ENCODE measurements at places on chromosomes 5 and 9.

- no peak for DNase-seq
Observed at GRCh38 chr5:53373451-53374158, 106.8 kb upstream of the FST start.

DNA sequence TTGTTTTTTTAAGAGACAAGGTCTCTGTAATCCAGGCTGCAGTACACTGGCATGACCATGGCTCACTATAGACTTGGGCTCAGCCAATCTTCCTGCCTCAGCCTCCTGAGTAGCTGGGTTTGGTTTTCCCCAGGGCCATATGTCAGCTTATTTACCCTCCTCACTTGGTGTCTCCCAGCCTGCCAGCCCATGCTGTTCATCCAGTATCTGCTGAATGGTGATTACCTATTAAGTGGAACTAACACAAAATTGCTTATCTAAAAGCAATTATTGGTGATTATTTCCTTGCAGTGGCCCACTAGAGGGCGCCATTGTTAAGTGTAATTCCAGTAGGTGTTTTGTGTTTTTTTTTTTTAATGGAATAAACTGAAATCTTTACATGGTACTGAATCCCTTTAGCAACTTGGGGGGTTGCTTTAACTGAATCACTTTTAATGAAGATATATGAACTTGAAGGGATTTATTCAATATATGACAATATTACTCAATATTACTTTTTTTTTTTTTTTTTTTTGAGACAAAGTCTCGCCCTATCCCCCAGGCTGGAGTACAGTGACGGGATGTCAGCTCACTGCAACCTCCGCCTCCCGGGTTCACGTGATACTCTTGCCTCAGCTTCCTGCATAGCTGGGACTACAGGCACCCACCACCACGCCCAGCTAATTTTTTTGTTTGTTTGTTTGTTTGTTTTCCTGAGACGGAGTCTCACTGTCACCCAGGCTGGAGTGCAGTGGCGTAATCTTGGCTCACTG, 13.8 kb downstream of the EXOSC2 start:
- no peak for DNase-seq

DNA sequence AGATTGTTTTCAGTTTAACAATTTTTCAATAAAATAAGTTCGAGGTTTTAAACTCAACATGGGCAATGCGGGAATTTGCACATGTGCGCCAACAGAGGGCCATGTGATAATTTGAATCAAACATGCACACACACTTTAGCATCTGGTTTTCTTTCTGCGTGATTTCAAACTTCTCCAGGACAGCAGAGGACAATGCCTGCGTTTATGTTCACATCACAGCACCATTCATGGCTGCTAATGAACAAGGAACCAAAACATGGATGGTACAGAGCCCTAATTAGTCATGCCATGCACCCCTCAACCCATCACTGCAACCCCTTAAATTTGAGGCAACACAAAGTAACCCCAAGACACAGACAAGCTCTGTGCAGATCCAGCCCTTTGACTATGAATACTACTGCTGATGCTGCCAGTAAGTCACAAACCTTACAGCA, 2.8 kb downstream of the SHC3 start:
- DNase-seq: no peak

- DNase-seq: no peak
Observed at GRCh38 chr9:110049699-110050450, 158.1 kb downstream of the C9orf152 start.

DNA sequence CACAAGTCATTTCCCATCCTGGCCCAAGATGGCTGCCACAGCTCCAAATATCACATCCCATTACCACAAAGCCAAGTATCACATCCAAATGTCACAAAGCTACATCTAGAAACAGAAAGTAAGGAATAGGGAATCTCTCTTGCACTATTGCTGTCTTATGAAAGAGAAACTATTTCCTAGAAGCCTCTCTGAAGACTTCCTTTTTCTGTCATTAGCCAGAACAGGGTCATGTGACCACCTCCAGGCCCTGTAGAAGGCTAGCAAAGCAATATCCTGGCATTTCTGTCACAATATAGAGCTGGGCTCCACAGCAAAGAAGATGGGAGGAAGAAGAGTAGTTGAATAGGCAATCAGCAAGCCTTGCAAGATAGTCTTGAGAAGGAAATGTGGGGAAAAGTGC, 99.2 kb downstream of the SH3TC2 start:
- no peak for DNase-seq

DNA sequence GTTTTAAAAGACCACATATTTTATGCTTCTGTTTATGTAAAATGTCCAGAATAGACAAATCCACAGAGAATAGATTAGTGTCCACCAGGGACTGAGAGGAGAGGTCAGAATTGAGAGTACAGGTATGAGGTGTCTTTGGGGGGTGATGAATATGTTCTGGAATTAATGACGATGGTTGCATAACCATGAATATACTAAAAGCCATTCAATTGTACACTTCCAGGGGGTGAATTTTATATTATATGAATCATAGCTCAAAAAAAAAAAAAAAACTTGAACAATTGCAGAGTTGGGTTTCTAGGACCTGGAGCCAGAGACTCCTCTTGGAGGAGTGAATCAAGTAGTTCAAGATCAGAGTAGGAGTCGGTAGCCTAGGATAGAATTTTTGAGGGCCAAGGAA, 57.8 kb upstream of the RUSC2 start:
- DNase-seq: no peak

DNA sequence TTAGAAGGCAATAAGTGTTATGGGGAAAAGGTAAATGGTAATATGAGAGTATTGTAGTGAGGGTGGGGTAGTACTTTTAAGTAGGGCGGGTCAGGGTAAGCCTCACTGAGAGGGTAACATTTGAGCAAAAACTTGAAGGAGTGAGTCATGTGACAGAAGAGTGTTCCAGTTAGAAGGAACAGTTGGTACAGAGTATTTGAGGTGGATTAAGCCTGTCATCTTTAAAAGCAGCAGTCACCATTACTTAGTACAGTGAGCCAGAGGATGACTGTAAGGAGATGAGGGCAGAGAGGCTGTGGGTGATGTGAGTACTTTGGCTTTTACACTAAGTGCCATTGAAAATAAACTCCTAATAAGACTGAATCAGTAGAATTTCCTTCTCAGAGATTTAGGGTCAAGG, 54.8 kb downstream of the UBAP1 start:
- no peak for DNase-seq

DNA sequence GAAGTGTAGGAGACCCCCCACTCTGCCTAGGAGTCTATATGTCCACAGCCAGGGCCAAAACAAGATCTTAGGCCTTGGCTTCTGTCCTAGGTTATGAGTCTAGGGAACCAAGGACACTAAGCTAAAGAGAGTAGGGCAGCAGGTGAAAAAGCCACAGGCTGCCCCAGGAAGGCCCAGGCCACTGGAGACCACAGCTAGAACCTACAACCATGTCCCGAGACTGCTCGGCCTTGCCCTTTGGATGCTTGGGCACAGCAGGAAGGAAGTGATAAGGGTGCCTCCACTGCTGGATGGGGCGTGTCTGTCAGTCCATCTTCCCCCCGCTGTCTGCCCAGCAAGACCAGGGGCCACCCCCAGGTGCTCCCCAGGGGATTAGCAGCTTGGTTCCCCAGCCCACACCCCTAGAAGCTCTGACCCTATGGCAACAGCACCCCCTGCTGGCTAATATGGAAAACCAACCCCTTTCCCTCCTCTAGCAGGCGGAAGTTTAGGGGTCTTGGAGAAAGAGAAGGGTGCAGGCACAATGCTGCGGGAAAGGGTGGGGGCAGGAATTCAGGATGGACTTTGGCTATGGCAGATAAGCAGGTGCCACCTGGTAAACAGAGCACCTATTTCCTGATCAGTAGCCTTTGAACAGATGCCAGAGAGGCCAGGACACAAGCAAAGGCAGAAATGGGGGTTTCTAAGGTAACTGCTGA, 10.5 kb upstream of the IRF1 start:
- peak; percentile 60 for DNase-seq

DNA sequence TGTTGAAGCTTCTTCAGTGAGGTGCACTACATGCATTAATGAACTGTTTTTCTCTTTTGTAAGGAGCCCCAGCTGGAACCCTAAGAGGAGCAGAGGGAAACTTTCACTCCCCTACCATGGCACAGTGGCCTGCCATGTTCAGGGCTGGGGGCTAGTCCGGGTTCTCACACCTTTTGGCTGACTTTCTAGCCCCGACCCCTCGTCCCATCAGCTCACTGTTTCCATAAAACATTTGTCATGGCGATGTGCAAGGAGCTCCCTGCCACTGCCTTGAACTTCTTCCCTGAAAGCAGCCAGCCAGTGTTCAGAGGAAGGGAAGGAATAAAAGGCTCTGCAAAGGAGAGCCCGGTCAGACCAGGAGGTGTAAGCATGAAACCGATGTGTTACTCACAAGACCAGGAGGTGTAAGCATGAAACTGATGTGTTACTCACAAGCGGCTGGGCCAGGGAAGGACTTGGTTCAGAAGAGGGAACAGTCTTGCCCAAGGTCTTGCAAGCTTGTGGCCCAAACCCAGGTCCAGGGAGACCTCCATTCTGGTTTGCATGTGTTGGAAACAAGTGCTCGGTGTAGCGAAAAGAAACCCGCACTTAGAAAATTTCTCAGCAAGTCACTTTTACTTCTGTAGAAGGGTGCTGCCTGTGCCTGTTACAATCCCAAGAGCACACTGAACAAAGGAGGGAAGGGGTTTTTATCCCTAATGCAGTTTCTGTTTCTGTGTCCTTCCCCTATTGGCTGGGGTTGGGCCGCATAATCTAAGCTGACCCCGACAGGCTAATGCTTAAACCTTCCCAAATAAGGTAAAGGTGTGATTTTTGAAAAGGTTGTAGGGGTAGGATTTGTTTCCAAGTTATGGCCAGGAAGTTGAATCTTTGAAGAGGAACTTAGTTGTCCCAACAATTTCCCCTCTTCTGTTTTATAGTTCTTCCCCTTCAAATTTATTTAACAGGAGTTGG, 3.4 kb upstream of the ABO start:
- DNase-seq: no peak

DNA sequence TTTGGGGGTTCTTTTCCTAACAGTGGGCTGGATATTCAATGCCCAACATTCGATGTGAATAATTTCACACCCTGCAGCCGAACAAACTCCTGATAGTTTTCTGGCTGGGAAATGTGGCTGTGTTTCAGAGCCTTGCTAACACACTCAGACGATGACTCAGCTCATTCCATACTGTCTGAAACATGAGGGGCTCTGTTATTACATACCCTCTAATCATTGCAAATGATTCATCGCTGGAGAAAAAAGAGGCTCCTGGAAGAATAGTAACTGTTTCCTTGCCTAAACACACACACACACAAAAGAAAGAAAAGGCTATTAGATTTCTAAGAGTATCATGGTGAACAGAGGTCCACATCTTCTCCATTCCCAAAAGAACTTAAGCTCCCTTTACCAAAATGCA, 75.8 kb downstream of the OXCT1 start:
- no peak for DNase-seq

- DNase-seq: no peak
Observed at GRCh38 chr5:98570661-98571191, 202.7 kb upstream of the RGMB start.

GRCh38 chr9:13429301-13430190, 150.1 kb upstream of the MPDZ start:
- no peak for DNase-seq

- peak; percentile 77 for DNase-seq
Observed at GRCh38 chr5:141664733-141665461, 13.7 kb upstream of the FCHSD1 start.

GRCh38 chr5:95881833-95882232, 59.3 kb upstream of the GLRX start:
- no peak for DNase-seq

DNA sequence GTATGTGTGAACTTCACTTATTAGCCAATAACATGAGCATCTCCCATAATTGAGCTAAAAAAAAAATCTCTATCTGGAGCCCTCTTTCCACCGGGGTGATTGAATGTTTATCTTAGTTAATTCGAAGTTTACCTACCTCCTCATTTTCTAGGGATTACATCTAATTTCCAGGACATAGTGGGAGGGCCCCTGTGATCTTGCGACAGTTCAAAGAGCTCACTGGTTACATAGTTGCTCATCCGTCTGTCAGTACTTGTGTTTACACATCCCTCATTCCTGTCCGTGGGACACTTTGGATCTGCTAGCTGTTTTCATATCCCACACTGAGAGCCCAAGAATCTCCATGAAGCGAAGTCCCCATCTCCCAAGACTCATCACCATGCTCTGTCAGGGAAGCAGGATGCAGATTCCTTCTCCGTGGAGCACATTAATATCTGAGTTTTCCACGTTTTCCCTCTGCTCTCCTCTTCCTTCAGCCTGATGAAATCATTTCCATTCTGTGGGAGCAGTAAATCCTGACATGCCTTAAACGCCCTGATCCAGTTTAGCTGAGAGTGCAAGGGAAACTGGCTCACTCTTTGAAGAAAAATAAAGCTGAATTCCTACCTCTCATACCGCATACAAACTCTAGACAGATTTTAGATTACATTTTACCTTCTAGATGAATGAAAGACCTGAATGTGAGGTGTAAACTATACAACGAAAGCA, 10.2 kb upstream of the SFXN1 start:
- DNase-seq: no peak

DNA sequence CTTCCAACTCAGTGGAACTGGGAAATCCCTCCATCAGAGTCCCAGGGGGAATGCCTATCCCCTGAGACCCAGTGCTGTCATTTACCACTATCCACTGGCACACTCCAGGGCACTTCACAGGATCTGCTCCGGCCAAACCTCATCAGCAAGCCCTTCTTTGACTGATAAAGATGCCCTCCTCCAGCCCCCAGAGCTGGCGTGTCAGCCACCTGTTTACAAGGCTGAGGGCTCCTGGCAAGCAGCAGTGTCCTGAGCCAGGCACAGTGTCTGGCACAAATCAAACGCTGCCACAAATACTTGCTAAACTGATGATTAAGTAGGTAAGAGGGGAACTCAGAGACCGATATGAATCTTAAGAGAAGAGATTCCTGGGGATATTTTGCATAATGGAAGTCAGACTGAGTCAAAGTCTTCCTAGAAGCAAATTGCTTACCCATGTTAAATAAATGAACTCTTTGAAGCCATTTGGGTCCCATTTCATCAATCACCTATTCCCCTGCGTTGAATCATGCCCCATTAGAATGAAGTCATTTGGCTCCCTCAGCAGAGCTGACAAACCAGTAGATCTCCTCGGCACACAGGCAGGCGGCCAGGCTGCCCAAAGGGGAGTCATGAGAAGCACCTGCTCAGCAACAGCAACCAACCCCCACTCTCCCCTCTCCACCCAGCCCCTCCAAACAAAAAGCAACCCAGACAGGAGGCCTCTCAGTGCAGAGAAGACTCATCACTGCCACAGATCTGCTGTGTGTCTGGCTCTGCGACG, 97.4 kb downstream of the CDK5RAP2 start:
- DNase-seq: no peak

DNA sequence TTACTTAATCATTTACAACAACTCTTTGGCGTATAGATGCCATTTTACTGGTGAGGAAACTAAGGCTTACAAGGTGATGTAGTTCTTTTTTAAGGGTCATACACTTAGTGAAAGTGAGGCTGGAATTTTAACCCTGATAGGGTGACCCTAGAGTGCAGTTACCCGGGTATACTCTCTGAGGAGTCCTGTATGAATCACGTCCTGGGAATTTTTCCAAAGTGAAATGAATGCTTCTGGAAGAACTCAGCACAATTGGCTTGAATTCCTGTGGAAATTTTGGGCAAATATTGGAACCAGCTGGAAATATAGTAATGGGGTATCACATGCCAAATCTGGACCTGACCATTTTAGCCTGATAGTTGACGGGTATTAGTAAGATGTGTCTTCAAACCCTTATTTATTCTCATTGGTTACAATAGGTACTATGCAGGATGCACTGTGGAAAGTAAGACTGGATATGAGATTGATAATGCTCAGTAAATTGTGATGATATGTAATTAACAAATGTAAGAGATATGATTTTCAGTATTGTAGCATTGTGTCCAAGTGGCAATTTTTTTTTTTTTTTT, 14.8 kb downstream of the SUB1 start:
- no peak for DNase-seq
